Fibroblast of mammary gland (primary cell): ENCODE measurements at places on chromosomes 5 and 9.

DNA sequence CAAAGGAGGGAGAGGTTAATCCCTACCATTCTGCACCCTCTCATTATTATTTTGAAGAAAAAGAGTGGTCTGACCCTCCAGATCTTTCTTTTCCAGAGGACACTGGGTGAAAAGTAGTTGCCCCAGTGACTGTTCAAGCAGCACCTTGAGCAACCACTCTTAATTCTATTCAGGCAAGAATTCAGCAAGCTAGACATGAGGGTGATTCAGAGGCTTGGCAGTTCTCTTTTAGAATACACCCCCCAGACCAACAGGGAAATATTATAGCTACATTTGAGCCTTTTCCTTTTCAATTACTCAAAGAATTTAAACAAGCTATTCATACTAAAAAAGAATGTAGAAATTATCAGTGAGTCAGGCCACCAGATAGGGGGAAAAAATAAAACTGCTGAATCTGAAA, 178.3 kb downstream of the MRPS30 start:
- DNase-seq = no peak

GRCh38 chr5:169610606-169611005, 26.5 kb upstream of the DOCK2 start:
- no peak for DNase-seq

- no peak for DNase-seq
Measured at GRCh38 chr9:25917731-25918362, 239.6 kb upstream of the TUSC1 start.

- DNase-seq = no peak
Measured at GRCh38 chr5:25190521-25191000, 545.8 kb upstream of the CDH10 start.

DNA sequence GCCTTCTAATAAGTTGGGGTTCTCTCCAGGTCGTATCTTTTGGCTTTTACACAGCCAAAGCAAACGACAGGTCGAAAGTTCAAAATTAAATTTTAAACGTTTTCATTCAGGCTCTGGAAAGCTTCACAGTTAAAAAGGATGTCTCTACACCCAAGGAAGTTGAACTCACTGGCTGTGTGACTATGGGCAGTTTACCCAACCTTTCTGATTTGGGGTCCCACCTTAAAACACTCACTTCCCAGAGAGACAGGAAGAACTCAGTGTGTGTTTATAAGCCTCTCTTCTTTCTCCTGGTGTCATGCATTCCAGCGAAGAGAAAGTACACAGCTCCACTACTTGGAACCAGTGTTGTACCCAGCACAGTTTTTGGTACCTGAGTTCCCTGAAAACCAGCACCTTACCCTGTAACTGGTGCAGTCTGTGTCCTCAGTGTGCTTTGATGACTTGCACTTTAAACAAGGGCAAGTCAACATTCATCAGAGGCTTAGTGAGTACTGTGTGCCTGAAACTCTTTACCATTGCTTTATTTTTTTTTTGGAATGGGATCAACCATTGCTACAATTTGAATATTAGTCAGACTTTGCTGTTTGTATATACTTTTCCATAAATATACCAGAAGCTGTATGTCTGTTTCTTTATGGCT, 1.7 kb downstream of the SRD5A1 start:
- DNase-seq = no peak

DNA sequence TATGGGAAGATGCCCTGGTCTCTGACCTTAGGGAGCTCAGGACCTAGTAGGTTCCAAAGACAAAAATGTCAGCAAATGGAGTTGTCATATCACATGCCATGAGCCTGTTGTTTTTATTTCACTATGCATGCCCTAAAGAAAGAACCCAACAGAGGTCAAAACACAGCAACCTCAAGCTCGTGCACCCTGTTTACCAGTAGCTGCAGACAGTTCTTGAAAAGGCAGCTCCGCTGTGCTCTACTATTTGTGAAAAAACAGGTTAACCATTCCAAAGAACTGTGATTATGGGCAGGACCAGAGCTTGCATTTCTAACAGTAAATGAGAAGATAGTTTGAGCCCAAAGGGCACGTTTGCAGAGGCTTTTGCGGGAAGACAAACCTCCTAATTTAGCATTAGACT, 22.8 kb downstream of the ITK start:
- no peak for DNase-seq

DNA sequence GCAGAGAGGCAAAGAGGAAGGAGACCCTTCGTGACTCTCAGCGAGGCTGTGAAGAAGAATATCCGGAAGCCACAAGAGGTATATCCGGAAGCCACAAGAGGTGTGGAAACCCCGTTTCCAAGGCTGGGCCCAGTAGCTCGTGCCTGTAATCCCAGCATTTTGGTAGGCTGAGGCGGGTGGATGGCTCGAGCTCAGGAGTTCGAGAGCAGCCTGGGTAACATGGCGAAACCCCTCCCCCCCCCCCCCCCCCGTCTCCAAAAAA, 612 bp upstream of the BBLN start:
- DNase-seq = no peak

- no peak for DNase-seq
Measured at GRCh38 chr9:79325501-79325900, 246.3 kb upstream of the TLE4 start.

DNA sequence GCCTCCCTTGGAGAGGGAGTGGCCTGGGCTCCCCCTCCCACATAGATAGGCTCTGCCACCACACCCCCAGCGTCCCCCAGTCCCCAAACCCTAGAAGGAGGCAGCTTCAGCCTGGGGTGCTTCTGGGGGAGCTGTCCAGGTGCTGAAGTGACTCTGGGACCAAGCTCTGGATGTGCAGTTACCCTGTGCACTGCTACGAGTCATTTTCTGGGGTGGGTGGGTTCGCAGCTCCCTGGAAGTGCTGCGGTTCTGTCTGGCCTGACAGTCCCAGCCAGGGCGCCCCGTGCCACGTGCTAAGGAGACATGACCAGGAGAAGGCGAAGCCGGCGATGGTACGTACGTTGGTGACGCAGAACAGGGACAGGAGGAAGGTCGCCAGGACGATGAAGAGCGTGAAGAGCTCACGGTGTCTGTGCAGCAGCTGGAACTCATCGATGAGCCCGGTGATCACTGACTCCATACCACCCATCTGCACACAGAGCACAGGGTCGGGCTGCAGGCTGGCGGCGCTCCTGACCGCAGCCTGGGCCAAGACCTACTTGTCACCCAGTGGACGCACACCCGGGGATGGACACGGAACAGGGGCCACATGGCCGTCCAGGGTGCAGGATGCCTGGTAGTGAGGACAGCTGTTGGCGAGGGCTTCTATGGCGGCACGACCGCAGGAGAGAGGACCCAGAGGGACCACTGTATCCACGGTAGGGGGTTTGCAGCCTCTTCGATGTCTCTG, 35.7 kb downstream of the SLC6A3 start:
- DNase-seq = no peak

- DNase-seq = no peak
Measured at GRCh38 chr9:83538890-83539238, 663 bp upstream of the FRMD3 start.

DNA sequence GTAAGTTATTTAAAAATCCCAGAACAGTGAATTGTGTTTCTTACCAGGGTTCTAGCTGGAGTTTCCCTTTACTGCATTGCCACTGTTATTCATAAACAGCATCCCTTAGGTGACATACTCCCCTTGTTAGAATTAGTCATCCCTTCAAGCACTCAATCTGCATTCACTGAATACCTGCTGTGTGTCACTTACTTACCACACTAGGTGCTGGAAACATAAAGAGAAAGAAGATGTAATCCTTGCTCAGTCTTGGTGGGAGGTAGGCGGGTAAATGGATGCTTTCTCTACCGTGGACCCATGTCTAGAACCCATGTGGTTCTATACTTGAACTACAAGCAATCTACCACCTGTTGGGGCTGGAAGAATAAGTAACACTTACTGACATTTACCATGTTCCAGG, 371.6 kb downstream of the KDM4C start:
- no peak for DNase-seq

DNA sequence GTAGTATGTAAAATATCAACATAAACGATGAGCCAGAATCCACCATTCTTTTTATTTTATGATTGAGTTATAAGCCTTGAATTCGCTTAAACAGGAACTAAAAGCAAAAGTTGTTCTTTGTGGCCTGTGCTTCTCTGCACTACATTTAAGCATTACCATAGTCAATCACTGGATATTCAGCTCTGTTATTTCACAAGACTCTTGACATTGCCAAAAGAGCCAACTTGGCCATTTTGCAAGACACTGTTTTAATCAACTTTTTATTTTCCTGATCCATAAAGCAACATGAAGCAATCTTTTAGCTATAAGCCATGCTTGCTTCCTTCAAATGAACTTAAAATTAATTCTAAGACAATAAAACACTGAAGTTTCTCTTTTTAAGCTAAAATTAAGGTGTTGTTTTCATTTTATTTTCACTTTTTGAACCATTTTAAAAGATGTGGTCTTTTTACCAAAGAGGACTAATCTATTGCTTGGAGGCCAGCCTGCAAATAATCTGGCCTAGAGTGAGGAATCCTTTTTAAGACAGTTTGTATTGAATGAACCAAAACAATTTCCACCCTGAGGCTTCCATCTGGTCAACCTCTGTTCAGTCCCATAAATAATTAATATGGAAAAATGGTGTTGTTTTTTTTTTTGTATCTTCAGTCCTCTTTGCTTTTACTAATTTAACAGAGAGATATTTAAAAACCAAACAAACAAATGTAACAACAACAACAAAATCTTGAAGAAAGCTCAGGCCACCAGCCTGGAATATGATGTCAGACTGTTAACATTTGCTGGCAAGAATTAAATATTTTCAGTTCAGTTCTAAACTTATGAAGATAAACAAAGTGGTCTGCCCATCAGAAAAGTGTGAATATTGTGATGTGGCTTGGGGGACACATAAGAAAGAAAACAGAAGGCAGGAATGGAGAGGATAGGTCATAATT, 274.4 kb downstream of the MARCHF11 start:
- DNase-seq = peak; percentile 45

- no peak for DNase-seq
Measured at GRCh38 chr9:121651295-121652020, at the start of gene DAB2IP. Gene DAB2IP (plus strand): TSS chr9:121651634. CDS start chr9:121651776, 142 bp downstream.

DNA sequence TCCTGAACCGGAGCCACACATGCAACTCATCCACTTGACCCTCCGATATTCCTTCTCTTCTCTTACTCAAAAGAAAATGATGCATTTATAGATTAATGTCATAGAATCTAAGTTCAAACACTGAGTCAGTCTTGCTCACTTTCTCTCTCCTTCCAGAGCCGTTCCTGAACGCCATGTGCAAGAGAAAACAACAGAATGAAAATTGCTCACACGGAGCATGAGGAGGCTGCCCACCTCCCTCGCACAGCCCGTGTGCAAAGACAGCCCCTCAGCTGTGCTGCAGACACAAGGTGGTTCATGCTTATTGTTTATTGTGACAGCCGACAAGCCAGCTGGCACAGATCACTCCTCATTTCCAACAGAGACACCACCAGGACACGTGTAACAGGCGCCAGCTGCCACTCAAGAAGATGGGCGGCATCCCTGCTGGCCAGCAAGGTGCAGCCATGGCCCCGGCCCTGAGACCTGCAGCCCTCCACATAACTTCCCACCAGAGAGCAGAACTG, 290.8 kb downstream of the GLIS3 start:
- peak; percentile 52 for DNase-seq

DNA sequence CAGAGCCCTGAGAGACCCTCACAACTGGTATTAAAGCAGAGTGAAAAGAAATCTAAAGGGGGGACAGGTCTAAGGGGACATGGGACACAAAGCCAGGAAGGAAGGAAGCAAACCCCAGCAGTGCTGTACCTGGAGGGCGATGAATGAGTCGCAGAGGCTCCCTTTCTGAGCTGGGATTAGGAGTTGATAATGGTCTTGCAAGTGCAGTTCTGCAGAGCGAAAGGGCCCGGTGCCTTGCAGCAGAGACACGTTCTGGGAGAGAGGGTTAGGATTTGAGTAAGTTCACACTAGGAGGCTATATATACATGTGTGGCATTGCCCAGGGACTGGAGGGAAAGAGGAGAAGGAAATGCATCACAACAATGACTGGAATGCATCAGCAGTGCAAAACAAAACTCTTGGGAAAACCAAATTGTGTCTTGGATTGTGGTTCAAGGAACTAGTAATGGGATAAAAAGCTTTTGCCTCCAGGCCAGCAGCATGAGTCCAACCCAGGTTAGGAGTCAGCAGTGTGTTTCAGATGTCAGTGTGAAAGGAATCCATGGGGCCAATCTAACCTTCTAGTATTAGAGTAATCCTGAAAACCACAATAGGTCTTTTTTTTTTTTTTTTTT, 38.8 kb upstream of the LIFR start:
- peak; percentile 67 for DNase-seq

GRCh38 chr9:90642570-90643539, at the start of gene DIRAS2:
Gene DIRAS2 (minus strand): TSS chr9:90642824. CDS start chr9:90613827, 28,997 bp downstream.
- DNase-seq = peak; percentile 44

- DNase-seq = no peak
Measured at GRCh38 chr9:94928691-94929368, 202.3 kb downstream of the AOPEP start.

DNA sequence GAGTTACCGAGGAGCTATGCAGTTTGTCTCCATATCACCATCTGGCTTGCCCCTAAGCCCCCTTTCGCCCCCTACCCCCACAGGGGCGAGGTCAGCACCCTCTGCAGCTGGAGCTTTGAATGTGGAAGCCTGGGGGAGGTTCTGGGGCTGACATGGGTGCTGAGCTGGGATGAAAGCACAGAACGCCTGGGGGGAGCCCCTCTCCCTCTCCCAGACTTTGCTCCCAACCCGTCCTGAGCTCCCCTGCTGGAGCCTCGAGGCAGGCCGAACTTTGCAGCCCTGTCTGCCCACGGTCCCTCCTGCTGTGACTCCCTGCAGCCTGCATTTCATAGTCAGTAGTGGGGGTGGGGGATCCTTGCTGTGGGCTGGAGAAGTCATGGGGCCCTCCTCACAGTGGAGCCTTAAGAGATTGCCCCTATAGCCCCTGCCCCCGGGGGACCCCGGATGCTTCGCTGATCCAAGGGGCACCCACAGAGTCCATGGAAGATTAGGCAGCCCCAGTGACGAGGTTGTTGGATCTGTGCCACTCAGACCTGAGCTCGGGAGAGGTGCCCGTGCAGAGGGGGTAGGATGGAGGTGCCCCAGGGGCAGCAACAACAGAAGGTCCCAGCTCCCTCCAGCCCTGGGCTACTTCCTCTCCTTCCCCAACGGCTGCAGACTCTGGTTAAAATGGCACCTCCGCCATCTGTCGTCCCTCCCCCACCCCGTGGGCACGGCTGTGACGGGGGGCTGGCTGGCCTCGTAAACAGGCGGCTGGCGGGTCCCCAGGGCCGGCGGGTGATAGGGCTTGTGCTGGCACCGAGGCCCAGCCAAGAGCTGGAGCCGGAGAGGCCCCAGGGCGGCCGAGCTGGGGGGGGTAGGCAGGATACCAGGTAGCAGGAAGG, 162.0 kb downstream of the C9orf50 start:
- DNase-seq = no peak

- no peak for DNase-seq
Measured at GRCh38 chr5:94751460-94751859, 133.0 kb downstream of the SLF1 start.
